Natural killer cell (primary cell): ENCODE measurements at places on chromosomes 1 and 21. TPM values are rescaled to one million over a fixed set of nuclear protein-coding genes. Genes with fewer than 3 reads are reported as not detected.

Gene SERTAD4
- total RNA-seq, result not detected

Gene ZSCAN20
- total RNA-seq, result 1.0 TPM

Gene NOC2L
- total RNA-seq, result 66.0 TPM

Gene PTPRC
- 1,334 TPM for total RNA-seq

Gene XCL2
- 110 TPM for total RNA-seq

Gene FALEC
- not detected for total RNA-seq

Gene TCP10L
- total RNA-seq, result 0.47 TPM

Gene AK4
- 0.32 TPM for total RNA-seq

Gene TMEM269
- 0.33 TPM for total RNA-seq

Gene SH3BGR
- not detected for total RNA-seq

Gene ORC1
- 2.6 TPM for total RNA-seq

Gene NSL1
- 17.0 TPM for total RNA-seq

Gene ETV3L
- total RNA-seq, result not detected

Gene ROR1
- 0.05 TPM for total RNA-seq

Gene ILDR2
- 2.8 TPM for total RNA-seq

Gene MIGA1
- total RNA-seq, result 15.6 TPM

DNA sequence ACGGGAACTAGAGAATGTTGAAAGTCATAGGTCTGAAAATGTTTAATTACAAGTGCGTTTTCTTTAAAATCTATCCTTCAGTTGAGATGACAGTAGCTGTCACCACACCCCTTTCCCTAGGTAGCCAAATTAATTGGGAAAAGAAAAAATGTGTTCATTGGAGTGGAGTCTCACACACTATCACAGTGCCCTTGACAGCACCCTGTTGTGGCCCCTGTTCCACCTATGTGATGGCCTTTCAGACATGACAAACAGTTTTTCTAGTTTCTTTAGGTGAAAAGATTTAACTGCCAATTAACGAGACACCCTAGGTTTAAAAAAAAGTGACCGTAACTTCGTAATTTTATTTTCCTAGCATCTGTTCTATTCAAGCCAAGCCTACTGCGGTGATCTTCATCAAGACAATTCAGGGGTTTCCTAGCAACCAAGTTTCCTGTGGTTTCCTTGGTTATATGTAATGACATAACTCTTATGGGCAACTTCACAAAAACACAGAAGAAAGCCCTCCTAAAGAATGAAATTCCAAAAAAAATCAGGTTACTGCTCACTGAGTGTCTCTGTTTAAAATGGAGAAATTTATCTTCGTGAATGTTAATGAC, 298.3 kb downstream of the PDE4B start:
- no peak for DNase-seq

- DNase-seq, result no peak
These were observed 25.0 kb downstream of the GORAB start for GRCh38 chr1:170556917-170557316.

DNA sequence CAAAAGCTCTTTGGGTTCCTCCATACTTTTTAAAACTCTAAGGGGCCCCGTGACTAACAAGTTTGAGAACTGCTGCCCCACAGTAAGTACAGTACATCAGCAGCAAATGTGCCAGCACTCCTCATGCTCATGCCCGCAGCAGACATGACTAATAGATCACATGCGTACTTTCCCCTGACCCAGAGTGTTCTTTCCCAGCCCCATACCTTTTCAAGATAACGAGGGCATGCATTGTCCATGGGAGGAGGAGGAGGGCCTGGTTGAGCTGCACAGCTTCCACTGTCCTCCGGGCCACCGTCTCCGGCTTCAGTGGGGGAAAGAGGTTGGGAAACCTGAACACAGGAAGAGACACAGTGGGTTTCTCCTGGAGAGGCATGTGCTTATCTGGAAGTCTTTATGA, 45.5 kb downstream of the DHRS3 start:
- DNase-seq, result no peak

GRCh38 chr1:79310609-79311008, 304.1 kb upstream of the ADGRL4 start:
- DNase-seq, result no peak

- no peak for DNase-seq
These were observed 90.7 kb downstream of the RPE65 start for GRCh38 chr1:68359045-68359444.

- DNase-seq, result no peak
These were observed 46.0 kb upstream of the FOXO6 start for GRCh38 chr1:41315146-41315822.

DNA sequence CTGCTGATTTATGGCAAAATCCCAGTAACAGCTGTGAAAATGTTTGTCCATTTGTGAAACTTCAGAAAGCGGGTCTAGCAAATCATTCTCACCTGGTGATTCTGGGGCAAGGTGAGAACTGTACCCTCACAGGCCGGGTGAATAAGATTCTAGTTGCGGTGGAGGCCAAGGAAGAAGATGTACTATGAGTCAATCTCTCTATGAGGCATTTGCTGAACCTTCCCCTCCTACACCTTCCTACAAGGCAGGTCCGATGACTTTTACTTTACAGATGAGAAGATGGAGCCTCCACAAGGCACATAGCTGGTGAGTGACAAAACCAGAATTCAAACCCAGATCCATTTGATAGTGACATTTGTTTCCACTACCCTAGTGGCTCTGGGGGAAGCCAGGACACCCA, 72.7 kb downstream of the BACH1 start:
- no peak for DNase-seq

DNA sequence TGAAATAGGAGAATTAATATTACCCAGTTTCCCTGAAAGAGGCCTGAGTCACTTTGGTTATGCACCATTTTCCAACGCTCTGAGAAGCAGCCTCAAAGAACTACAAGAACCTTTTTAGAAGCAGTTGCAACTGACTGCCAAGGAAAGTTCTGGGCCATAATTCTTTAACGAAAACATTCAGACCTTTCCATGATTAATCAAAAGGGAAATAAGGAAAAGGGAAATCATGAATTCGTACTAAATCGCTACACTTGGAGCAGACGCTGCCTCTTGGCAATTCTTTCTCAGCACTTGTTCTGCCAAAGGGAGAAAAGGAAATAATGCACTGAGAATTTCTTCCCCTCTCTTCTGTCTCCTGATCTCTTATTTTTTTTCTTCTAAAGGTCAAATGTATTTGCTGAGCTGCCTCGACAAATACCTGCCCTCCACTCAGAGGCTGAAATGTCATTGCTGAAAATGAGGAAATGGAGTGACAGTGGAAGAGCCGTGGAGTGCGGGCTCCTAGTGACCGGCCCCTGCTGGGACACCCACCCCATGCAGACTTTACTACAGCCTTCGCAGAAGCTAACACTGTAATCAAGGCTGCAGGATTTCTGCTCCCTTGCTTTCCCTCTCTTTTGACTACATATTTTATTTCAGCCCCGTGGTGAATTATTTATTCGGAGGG, 67.9 kb upstream of the GALNT2 start:
- no peak for DNase-seq

GRCh38 chr1:219566951-219567947, 45.7 kb downstream of the ZC3H11B start:
- DNase-seq, result no peak

DNA sequence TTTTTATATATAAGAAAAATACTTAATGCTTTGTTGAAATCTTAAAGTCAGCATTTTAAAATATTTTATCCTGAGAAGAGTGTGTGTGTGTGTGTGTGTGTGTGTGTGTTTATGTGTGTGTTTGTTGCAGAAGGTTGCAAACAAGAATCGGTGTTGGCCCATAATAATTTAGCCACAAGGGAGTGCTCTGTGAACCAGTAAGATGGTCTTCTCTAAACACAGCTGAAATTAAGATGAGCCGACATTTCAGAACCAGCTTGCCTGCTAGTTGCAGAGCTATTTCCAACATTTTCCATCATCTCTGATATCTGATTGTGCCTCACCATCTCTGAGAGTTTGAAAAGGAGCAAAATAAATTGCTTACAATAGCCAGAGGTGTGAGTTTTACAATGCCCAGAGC, 158.8 kb upstream of the SGIP1 start:
- no peak for DNase-seq

- peak; percentile 91 for DNase-seq
These were observed 135.7 kb upstream of the RUNX3 start for GRCh38 chr1:25065795-25066238.

GRCh38 chr1:118485757-118486156, 300.7 kb upstream of the SPAG17 start:
- DNase-seq, result no peak

DNA sequence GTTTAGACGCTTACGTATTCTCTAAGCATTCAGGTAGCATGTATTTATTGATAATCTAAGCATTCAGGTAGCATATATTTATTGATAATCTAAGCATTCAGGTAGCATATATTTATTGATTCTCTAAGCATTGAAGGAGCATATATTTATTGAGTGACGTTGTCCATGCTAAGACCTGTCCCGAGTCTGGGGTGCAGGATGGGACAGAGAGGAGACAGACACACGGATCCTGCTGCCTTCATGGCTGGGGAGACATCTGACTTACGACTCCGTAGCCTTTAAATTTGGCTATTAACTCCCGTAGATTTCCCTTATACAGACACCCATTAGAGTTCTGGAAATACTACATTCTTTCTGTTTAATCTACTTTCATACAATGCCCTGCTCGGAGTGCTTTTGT, 982 bp downstream of the SCCPDH start:
- DNase-seq, result no peak

DNA sequence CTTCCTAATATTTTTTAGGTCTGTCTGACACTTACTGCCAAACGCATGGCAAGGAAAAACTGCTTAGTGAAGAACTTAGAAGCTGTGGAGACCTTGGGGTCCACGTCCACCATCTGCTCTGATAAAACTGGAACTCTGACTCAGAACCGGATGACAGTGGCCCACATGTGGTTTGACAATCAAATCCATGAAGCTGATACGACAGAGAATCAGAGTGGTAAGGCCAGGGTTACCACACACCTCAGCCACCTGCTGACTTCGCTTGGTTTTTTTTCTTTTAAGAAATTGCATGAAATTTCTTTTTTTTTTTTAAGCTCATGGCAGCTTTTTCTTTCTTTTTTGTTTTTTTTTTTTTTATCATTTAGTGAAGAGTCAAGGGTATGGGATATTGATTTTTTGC, 17.2 kb downstream of the ATP1A1 start:
- DNase-seq, result peak; percentile 76

- DNase-seq, result peak; percentile 39
These were observed 1.3 kb downstream of the NTNG1 start for GRCh38 chr1:107142140-107142542.

GRCh38 chr1:183630748-183631147, 4.8 kb downstream of the ARPC5 start:
- DNase-seq, result no peak

GRCh38 chr1:7654725-7655124, 116.4 kb upstream of the VAMP3 start:
- no peak for DNase-seq

DNA sequence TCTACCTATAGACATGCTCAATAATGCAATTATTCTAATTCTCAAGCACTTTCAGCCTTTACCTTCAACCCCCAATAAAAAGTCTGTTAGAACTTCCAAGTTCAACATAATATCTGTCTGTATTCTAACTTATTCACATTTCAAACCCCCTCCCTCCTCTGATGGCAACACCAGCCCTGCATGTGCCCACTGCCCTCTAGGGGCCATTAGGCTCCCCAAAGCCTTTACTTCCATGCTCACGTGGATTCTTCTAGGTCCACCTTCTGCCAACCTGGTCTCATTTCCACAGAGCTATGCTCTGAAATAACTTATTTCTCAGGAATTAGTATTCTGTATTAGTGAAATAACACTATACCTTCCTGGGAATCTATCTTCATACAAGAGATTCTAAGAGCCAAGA, 22.2 kb upstream of the KPRP start:
- DNase-seq, result no peak

DNA sequence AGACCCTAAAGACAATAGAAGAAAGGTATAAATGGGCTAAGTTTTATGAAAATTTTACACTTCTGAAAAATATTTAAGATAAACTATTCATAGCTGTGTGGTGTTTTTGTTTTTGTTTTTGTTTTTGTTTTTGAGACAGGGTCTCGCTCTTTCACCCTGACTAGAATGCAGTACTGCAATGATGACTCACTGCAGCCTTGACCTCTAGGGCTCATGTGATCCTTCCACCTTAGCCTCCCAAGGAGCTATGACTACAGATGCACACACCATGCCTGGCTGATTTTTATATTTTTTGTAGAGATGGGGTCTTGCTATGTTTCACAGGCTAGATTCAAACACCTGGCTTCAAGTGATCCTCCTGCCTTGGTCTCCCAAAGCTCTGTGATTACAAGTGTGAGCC, 66.6 kb downstream of the PUM1 start:
- DNase-seq, result no peak

GRCh38 chr21:43956019-43956669, 56.0 kb upstream of the TRAPPC10 start:
- DNase-seq, result no peak

GRCh38 chr1:2312515-2313301, 78.6 kb downstream of the MORN1 start:
- DNase-seq, result no peak

- DNase-seq, result no peak
These were observed 154.0 kb downstream of the TGFB2 start for GRCh38 chr1:218499011-218499691.

DNA sequence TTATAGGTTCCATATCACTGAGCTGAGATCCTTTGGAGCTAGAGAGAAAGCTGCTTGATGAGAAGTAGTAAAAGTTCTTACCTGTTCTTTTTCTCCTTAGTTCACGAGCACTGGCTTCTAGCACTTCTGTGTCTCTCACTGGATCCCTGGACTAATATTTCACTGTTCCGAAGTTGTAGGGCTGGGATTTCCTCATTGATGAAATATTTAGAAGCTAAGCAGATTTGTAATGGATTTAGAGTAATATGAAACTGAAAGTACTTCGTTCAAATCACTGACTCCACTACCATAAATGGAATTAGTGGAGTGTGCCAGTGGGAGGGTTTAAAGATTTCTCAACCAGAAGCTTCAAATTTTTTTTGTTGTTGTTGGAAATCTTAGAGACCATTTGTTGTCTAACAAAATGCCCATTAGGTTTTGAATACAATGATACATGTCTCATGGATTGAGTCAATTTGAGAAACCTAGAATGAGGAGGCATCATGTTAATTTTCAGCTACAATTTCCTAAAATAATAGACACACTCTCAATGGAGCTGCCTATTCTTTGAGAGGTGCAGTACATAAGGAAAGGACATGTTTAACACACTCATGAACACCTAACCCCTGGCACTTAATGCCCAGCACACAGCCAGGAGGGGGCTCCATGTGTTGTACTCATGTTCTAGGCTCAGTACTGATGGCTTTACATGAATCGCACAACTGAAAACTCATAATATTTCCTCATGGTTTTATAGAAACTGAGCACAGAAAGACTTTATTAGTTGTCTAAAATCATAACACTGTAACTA, at the start of gene GBP1:
TSS of gene GBP1 (minus strand) at position 130 of the 790 bp plus-strand sequence. CDS start 1,974 bp downstream, outside the sequence.
- no peak for DNase-seq

DNA sequence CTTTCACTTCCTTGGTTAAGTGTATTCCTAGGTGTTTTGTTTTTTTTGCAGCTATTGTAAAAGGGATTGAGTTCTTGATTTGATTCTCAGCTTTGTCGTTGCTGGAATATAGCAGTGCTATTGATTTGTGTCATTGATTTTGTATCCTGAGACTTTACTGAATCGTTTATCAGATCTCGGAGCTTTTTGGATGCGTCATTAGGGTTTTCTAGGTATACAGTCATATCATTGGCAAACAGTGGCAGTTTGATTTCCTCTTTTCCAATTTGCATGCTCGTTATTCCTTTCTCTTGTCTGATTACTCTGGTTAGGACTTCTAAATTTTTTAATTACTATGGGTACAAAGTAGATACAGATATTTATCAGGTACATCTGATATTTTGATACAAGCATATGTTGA, 75.4 kb downstream of the SLC35A3 start:
- DNase-seq, result no peak
